ENCODE measurements at places on chromosomes 13 and 19. TPM values are rescaled to one million over a fixed set of nuclear protein-coding genes. Genes with fewer than 3 reads are reported as not detected.

DNA sequence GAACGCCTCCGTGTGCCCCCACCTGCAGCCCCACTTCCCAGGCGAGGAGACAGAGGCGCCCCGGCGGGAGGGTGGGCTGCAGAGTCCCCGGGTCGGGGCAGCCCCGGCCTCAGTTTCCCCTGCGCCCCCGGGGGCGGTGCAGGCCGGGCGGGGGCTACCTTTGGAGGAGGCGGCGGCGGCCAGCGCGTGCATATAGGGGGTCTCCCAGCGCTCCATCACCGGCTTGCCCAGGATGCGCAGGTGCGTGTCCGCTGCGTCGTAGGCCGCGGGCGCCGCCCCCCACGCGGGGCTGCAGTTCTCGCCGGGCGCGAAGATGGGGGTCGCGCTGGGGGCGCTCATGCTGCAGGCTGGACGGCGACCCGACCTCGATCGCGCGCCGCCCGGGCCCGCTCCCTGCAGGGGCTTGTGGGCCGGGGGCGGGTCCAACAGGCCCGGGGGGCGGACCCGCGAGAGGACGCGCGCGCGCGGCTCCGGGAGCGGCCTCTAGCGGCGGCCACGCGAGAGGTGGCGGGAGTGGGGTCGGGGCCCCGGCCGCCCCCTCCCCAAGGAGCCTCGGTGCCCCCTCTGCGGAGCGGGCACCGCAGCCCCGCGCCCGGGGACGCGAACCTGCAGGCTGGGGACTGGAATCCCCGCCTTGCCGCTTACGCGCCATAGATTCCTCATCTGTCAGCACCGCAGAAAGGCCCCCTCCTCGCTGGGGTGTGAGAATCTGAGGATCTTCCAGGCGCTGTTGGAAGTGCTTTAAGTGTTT, at the start of gene GAMT:
GAMT (minus strand) TSS at position 405 of the 751 bp plus-strand sequence; CDS start at position 339, 66 bp downstream.
- peak; percentile 89 for DNase-seq

The PCDH9 gene
- 4.1 TPM for total RNA-seq

DNA sequence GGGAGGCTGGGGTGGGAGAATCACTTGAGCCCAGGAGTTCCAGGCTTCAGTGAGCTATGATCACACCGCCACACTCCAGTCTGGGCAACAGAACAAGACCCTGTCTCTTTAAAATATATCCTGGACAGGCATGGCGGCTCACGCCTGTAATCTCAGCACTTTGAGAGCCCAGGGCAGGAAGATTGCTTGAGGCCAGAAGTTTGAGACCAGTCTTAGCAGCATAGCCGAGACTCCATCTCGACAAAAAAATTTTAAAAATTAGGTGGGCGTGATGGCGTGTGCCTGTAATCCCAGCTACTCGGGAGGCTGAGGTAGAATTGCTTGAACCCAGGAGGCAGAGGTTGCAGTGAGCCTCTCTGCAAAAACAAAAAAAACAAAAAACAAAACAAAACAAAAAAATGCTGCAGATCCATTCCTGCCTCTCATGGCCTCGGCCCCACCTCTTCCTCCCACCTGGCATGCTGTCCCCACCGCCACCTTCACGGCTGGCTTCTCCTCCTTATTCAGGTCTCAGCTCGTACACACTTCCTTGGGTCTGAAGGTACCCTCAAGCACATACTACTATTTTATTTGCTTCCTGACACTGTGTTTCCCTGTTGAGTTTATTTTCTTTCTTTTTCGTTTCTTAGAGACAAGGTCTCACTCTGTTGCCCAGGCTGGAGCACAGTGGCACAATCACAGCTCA, 5.3 kb downstream of the RFX1 start:
- no peak for DNase-seq

DNA sequence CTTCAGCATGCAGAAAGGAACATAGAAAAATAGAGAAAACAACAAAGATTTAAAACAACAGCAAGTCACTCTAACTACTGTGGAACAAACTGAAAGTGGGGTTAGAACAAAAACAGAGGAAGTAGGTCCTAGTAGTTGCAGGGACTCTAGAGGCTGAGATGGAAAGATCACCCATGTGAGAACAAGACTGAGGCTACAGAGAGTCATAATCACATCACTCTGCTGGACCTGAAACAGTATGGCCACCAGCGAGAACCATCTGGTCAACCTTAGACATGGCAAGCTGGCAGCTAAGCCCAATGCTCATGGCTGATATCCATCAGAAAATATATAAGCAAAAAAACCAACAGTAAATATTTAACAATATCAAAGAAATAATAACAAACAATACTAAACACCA, 35.8 kb upstream of the ZNF724 start:
- no peak for DNase-seq

DNA sequence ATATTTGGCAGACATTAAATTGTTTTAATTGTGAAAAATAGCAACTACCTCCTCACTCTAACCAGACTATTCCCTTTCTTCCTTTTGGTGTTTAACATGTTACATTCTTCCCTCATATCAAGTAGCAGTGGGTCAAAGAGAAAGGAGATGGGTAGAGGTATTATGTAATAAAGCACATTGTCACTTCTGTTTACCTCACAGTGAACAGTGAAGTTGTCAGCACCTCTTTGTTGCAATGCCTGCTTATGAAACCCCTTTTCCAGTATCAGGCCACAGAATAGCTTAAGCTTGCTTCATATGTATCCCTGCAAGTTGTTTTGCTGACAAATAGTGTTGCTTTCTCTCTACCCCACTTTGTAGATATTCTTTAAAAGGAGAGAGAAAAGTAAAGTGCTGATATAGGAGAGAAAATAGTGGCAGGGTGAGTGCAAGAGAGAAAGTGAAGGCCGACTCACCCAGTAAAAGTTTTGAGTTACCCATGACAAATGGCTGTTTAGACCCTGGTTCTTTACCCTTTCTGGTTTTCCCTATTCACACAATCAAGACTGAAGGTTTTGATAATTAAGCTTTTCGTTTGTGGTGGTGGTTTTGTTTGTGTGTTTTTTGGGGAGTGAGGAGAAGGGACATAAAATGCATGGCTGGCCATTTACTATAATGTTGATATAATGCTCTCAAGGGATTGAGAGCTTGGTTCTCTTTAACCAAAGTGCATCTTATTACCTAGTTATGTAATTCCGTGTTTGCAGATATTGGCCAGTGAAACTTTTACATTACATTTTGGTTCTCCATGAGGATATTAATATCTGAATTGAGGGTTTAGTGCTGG, 3.7 kb downstream of the ITM2B start:
- no peak for DNase-seq
